NCI-H1092 (cell line): ENCODE measurements at places on chromosomes 13 and 19.

DNA sequence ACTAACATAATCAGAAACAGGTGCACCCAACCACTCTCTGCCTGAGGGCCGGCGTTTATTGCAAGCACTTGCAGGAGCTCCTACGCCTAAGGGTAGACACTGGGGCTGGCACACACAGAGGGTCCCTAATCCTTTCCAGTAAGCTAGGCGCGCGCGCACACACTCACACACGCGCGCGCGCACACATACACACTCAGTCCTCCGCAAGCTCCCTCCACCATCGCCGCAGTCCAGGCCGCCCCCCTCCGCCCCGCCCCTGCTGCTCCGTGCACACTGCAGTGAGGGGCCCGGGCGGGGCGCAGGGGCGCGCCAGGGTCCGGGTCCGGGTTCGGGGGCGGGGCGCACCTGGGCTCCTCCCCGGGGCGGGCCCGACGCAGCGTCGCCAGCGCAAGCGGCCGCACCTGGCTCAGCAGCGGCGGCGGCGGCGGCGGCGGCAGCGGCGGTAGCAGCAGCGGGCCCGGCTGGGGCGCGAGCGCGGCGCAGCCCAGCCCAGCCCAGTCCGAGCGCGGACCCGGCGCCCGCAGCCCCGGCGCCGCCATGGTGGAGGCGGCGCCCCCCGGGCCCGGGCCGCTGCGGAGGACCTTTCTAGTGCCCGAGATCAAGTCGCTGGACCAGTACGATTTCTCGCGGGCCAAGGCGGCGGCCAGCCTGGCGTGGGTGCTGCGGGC is at the start of gene CAMSAP3:
CAMSAP3 (plus strand) TSS at position 398 of the 668 bp plus-strand sequence; CDS start at position 538, 140 bp downstream.
- DNase-seq = peak; percentile 56

DNA sequence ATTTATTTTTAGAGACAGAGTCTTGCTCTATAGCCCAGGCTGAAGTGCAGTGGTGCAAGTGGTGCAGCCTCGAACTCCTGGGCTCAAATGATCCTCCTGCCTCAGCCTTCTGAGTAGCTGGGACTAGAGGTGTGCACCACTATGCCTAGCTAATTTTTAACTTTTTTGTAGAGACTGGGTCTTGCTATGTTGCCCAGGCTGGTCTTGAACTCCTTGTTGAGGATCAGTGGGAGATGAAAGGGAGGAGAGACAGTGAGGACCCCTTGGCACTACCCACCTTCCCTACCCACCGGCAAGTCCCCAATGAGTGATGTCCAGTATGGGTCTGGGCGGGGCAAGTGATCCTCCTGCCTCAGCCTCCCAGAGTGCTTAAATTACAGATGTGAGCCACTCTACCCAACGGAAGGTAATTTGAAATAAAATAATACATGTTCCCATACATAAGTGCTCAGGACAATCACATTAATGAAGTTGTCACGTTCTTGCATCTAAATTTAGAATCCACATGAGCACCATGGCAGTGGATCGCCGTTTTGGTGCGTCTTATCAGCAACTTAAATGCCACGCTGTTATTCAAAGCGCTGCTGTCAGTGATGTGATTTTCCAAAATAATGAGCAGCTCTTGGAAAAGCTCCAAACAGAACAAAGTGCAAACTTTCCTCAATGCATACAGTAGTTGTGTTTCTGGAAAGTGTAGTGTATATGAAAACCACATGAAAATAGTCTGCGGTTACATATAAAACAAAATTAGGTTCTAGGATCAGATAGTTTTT is 5.9 kb upstream of the ARL11 start:
- DNase-seq = no peak

GRCh38 chr13:64688893-64689677 is 2541.1 kb downstream of the PCDH9 start:
- DNase-seq = no peak

GRCh38 chr13:97502181-97502580 is 68.2 kb downstream of the RAP2A start:
- no peak for DNase-seq

DNA sequence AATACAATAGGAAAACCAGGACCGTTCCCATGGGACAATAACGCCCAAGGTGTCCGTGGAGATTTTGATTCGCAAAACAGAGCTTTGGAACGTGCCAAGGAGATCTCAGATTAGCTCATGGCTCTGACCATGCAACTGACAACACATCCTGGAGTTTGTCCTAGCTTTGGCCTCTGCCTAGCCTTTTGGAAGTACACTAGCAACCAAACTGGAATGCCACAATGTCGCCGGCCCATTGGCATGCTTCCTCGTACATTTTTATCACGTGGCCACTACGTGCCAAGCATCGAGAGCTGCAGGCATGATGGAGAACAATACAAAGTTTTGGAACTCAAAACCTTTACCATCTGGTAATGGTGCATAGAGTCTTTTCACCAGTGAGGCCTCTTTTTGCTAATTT is 256.5 kb downstream of the DCLK1 start:
- no peak for DNase-seq

GRCh38 chr19:50550594-50550966 is 17.7 kb downstream of the LRRC4B start:
- DNase-seq = no peak

GRCh38 chr13:43732726-43733125 is 54.0 kb downstream of the ENOX1 start:
- DNase-seq = no peak
